Fibroblast of lung (primary cell): ENCODE measurements at places on chromosomes 6 and 20.
A peak's percentile ranks its signal among the peaks of the same experiment; 100 is the strongest.

- peak; percentile 34 for DNase-seq
These were observed 995 bp downstream of the ZFP64 start for GRCh38 chr20:52190437-52191131.

GRCh38 chr6:88004707-88005106, 42.9 kb upstream of the SPACA1 start:
- DNase-seq, result no peak

- no peak for DNase-seq
These were observed 12.2 kb downstream of the SF3B5 start for GRCh38 chr6:144083172-144083571.

GRCh38 chr6:2767657-2768524, 2.7 kb downstream of the WRNIP1 start:
- DNase-seq, result no peak

GRCh38 chr20:56605261-56605996, 23.7 kb upstream of the TFAP2C start:
- DNase-seq, result no peak

GRCh38 chr6:24060982-24061754, 64.8 kb upstream of the NRSN1 start:
- DNase-seq, result no peak
